HS-27A (cell line): ENCODE measurements at places on chromosomes 1 and 21.
A peak's percentile ranks its signal among the peaks of the same experiment; 100 is the strongest.

- no peak for DNase-seq
These were observed 590.5 kb upstream of the ADAMTS5 start for GRCh38 chr21:27557356-27557755.

GRCh38 chr1:11559591-11559970, 80.6 kb downstream of the DISP3 start:
- DNase-seq, result no peak

DNA sequence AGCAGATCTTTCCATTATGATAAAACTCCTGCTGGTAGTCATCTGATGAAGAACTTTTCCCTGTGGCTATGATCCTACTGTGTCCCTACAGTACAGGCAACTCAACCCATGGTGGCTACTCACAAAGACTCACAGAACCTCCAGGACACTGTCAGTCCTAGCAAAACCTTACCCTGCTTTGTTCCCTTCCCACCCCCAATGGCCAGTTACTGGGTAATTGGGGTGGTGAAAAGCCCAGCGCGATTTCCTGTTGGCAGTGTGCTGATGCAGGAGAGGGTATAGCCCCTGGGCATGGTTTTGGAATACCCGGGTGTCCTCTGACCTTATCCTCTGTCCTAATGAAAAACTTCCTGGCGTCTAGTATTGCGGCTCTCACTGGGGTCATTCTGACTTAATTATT, 533 bp upstream of the RGL1 start:
- DNase-seq, result no peak

- peak; percentile 48 for DNase-seq
These were observed 32.1 kb downstream of the ARID4B start for GRCh38 chr1:235295902-235296350.

DNA sequence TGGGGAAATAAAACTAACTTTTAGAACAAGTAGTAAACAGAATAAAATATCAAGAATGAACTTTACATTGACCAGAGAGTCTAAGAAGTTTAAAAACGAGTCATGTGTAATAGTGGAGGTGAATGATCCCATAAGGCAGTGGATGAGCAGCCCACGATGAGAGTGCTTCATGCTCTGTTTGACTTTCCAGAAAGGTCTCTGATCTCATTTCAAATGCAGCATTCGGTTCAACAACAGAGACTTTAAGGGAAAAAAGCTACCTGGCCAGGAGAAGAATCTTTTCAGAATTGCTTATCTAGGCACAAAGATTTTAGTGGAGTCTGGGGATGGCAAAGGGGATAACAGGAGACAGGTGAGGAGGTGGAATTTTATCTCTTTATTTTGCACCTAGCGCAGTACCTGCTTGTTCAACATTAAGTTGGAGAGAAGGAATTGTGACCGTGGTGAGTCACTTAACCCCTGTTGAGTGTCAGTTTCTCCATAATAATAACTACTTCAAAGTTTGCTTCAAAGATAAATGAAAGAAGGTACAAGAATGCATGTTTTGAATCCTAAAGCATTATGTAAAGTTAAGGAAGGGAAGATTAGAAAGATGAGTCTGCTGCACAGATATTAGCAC, 94.9 kb upstream of the KIF26B start:
- no peak for DNase-seq

- no peak for DNase-seq
These were observed 17.1 kb downstream of the RPAP2 start for GRCh38 chr1:92315766-92316599.

GRCh38 chr1:2474933-2475371, 1.1 kb upstream of the PLCH2 start:
- DNase-seq, result no peak

DNA sequence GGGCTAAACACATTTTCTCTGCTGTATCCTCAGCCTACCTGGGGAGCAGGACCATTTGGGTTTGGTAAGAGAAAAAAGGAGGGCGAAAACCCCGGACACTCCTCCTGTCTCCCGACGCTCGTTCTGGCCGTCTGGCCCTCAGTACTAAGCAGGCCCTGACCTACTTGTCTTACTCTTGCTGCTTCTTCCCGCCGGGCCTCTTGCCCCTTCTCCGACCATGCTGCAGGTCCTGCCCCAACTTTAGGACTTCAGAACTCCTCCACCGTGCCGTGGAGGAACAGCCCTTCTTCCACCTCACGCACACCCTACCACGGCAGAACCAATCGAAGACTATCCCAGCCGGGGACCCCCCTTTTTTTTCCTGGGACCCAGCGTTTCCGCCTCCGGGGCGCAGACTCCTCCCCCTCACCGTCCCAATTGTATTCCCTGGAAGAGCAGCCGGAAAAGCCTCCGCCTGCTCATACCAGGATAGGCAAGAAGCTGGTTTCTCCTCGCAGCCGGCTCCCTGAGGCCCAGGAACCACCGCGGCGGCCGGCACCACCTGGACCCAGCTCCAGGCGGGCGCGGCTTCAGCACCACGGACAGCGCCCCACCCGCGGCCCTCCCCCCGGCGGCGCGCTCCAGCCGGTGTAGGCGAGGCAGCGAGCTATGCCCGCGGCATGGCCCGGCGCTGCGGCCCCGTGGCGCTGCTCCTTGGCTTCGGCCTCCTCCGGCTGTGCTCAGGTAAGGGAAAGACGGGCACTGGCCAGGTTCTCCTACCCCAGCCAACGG, at the start of gene CHRNB2:
Gene CHRNB2, plus strand, starts transcription at position 393 of the 771 bp plus-strand sequence. Its CDS starts 267 bp downstream, at position 660.
- DNase-seq, result no peak

DNA sequence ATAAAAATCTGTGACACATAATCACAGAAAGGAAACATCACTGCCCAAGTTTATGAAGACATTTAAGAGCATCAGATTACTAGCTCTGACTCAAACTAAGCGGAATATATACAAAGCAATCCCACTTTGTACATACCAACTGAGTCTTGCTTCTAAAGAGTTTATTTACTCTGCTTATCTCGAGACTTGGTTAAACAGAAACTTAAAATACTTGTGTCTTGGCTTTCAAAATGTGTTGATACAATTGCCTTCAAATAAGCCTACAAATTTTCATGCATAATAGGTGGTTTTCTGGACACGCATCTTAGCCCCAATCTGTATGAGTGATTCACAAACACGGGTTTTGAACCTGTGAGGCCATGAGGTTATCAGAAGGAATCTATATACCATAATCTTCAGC, 21.0 kb downstream of the CD160 start:
- DNase-seq, result peak; percentile 11

GRCh38 chr1:167911413-167911812, 2.5 kb downstream of the ADCY10 start:
- no peak for DNase-seq

GRCh38 chr1:166952002-166952746, 23.2 kb downstream of the ILDR2 start:
- no peak for DNase-seq

DNA sequence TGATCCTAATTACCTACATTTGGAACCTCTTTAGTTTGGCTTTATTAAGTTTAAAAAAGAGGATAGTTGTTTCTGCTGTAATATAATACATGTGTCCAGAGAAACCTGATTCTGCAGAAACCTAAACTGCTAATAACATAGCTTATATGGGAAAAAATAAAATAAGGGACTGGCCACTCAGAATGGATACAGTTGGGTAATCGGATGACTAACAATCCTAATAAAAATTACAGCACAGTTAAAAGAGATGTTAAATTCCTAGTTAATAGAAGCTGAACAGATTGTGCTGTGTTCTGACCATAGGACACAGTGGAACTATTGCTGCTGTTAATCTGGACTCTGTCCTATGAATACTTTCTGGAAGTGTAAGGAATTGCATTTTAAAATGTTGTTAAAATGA, 16.0 kb downstream of the ARV1 start:
- DNase-seq, result no peak
